ENCODE measurements at places on chromosomes 12 and 14.

DNA sequence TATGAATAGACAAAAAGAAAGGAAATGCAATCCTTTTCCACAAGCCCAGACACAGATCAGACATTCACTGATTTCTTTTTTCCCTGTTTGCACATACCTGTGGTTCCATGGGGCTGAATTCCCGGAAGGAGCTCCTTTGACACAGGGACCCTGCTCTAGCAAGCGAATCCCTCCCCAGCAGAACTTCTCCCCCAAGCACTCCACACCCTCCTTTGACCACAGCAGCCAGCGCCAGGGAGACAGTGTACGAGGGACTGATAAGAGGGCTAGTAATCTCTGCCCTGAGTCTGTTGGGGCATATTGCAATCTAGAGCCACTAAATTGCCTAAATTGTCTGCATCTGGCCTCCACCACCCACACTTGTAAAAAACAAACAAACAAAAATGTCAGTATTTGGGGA is 83.4 kb upstream of the NTF3 start:
- no peak for DNase-seq

GRCh38 chr12:125491553-125491952 is 426.3 kb downstream of the AACS start:
- no peak for DNase-seq

DNA sequence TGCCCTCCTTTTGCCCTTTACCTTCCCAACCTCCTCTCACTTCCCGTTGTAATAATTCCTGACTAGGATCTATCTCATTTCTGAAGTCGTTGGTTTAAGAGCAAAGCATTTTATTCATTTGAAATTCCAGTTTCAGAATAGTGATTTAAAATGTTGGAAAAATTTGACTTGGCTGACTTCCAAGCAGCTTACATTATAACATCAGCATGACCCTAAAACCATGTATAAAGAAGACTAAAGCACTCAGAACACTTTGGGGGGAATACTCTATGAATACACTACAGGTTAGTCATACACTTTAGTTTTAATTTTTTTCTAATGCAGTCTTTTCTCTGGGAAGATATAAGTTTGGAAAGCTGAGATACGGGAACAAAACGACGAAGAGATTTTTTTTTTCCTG is 161.1 kb downstream of the BTG1 start:
- no peak for DNase-seq

- no peak for DNase-seq
Observed at GRCh38 chr12:10279937-10280336, 27.7 kb upstream of the KLRD1 start.

DNA sequence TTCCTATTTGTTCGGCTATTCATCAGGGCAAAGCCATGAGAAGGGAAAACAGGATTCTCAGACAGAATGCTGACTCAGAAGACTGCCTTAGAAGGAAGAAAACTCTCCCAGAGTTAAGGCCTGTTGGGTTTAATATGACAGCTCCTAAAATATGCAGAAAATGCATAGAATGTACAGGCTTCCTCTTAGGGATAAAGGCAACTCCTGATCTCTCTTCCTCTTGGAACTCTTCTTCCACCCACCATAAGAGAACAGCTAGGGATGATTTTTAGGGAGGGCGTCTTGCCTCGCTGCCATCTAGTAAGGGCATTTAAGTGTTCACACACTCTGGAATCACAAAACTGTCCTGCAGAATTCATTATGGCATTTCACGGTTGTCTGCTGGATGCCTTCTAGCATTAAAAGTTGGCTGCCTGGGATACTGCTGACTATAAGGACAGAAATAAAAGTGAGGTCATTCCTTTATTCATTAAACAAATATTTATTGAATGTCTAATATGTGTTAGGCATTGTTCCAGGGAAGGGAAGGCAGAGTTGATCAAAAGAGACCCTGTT is 73.7 kb downstream of the DCAF5 start:
- DNase-seq = peak; percentile 63

GRCh38 chr12:1122786-1123185 is 131.8 kb downstream of the ERC1 start:
- no peak for DNase-seq

- no peak for DNase-seq
Observed at GRCh38 chr14:56806760-56807159, 3.5 kb downstream of the OTX2 start.

DNA sequence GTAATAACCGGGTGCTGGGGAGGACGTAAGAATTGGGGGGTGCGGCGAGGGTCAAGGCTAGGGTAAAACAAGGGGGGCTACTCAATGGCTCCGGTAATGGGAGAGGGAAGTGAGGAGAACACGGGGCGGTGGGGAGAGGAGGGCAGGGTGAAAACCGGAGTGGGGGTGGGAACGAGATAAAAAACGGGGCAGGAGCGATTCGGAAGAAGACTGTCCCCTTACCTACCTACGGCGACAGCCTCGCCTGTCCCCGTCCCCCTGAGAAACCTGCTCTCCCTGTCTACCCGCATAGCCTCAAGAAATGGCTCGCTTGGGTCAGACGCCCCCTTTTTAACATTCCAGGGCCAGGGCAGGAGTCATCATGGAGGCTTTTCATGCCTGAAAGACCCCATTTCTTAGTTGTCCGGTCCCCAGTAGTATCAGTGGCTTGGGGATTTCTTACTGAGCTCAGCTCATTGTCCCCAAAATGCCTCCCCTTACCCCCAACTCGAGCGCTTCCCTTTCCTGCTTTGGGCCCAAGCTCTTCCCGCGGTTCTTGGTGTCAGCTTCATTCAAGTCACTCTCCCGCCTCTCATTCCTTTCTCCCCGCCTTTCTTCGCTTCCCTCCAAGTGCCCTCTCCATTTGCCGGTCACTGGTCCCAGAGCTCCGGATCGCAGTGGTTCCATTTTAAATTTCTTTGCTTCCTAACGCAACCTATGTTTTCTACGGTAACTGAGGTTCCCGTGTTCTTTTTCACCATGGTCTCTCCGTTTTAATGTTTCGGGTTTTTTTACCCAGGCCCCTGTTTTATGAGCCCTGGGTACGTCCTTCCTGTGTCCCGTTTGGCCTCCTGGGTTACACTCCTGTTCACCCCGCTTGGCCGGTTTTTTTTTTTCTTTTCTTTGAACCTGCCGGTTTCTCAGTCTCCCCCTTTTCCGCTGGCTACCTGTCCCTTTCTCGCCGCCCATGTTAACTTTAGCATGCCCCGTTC is 1.2 kb upstream of the WSB2 start:
- peak; percentile 80 for DNase-seq

DNA sequence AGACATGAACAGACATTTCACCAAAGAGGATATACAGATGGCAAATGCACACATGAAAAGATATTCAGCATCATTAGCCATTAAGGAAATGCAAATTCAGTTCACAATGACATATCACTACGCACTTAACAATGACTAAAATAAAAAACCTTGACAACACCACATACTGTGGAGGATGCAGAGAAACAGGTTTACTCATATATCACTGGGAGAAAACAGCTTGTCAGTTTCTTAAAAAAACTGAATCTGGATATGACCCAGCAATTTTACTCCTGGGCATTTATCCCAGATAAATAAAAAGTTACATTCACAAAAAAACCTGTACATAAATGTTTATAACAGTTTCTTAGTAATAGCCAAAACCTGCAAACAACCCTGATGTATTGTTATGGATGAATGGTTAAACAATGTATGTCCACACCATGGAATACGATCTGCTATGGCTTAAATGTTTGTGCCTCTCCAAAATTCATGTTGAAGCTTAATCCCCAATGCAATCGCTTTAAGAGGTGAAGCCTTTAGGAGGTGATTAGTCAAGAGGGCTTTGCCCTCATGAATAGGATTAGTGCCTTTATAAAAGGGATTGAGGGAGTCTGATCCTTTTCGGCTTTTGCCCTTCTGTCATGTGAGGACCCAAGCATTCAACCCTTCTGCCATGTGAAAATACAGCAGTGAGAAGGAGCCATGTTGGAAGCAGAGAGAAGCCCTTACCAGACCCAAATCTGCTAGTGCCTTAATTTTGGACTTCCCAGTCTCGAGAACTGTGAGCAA is 36.0 kb upstream of the PPP4R3A start:
- no peak for DNase-seq

- peak; percentile 72 for DNase-seq
Observed at GRCh38 chr12:63151623-63152320, 771 bp upstream of the AVPR1A start.

DNA sequence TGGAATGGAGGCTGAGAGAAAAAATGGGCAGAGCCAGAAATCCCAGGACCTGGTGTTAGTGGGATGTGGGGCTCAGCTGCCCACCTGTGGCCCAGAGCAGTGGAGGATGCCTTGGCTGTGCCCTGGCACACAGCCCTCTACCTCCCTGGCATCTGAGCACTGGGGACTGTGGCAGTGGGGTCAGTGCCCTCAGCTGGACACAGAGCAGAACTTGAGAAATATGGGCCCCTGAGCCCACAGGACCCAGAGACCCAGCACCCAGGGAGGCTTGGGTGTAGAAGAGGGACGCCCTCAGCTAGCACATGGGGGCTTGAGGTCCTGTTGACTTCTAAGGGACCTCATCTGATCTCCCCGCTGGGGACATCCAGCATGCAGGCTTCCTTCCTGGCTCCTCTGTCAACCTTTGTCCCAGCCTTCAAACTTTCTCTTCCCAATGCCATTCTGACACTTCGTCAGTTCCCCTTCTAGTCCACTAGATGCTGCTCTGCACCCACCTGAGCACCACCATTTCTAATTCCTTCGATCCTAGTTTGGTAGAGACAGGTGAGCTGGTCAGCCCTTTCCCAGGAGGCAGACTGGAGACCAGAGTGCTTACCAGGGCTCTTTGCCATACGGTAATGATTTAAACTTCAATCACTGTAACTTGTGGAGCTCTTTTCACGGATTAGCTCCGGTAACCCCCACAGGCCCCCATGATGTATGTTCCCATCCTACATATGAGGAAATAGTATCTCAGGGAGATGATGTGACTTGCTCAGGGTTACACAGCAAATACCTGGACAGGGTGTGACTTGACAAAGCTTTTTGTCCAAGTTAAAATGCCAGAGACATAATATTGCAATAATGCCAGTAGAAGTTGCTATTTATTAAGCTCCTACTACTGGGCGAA is 143.7 kb downstream of the ASCL4 start:
- peak; percentile 37 for DNase-seq

DNA sequence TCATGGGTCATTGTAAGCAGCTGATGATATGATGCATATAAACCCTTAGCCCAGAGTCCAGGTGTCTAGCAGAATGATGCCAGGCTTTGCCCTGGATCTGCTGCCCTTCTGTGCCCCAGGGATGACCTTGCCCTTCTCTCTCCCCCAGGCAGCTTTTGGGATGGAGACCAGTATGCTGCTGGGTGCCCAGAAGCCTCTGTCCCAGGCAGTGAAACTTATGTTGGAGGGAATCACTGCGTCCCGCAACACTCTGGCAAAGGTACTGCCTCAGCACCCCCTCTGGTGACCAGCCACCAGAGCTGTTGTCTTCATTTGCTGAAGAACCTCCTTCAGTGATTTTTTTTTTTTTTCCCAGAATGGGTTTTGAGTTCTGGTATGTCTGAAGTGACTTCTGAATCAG is 23.3 kb downstream of the CYP46A1 start:
- peak; percentile 2 for DNase-seq

- no peak for DNase-seq
Observed at GRCh38 chr14:66944872-66945271, 244.4 kb upstream of the GARIN2 start.

GRCh38 chr14:96597680-96598079 is 95.5 kb downstream of the PAPOLA start:
- no peak for DNase-seq

DNA sequence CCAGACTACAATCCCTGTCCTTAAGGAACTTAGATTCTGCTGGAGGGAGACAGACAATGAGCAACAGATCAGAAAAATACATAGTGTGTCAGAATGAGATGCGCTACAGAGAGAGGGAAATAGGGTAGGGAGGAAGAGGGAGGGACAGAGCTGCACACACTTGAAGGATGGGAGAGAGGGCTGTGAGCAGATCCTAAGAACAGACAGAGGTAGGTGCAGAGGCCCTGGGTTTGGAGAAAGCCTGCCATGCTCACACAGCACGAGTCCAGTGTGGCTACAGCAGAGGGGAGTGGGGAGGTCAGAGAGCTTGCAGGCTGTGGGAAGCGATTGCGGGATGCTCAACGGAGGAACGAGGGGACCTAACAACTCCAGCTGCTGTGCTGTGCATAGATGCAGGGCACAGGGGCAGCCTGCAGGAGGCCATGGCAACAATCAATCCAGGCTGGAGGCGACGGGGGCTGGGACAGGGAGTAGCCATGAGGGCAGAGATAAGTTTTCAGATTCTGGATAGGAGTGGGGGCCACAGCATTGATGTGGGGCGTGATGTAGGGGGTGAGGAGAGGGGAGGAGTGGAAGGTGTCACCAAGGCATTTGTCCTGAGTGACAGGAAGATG is 20.7 kb downstream of the FAIM2 start:
- DNase-seq = no peak

GRCh38 chr14:30621354-30621939 is 672 bp upstream of the SCFD1 start:
- DNase-seq = peak; percentile 25

DNA sequence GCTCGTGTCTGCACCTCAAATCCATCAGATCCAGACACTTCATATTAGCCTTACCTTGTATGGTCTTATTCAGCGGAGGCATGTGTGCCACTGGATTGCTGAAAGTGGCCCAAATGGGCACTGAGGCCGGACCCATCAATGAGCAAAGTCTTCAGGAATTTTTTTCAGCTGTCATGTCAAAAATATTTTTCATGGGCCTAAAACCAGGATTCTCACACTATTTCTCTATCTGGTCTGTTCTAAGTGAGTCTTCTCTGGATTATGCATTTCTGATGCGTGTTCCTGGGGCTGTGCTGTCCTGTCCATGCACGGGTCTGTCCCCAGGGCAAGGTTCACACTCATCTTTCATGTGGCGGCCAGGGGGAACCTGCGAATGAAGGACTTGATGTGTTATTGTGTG is 94.6 kb downstream of the KCNA5 start:
- DNase-seq = peak; percentile 62

- no peak for DNase-seq
Observed at GRCh38 chr14:68199554-68200151, 380.1 kb downstream of the RAD51B start.

- DNase-seq = peak; percentile 87
Observed at GRCh38 chr14:23306412-23307145, at the start of gene BCL2L2. Gene BCL2L2, plus strand, starts transcription at chr14:23306833. Its CDS starts 935 bp downstream, at chr14:23307768.

GRCh38 chr12:48601013-48601756 is 31.3 kb upstream of the LALBA start:
- peak; percentile 33 for DNase-seq

GRCh38 chr12:81010641-81011040 is 67.2 kb upstream of the ACSS3 start:
- DNase-seq = no peak

DNA sequence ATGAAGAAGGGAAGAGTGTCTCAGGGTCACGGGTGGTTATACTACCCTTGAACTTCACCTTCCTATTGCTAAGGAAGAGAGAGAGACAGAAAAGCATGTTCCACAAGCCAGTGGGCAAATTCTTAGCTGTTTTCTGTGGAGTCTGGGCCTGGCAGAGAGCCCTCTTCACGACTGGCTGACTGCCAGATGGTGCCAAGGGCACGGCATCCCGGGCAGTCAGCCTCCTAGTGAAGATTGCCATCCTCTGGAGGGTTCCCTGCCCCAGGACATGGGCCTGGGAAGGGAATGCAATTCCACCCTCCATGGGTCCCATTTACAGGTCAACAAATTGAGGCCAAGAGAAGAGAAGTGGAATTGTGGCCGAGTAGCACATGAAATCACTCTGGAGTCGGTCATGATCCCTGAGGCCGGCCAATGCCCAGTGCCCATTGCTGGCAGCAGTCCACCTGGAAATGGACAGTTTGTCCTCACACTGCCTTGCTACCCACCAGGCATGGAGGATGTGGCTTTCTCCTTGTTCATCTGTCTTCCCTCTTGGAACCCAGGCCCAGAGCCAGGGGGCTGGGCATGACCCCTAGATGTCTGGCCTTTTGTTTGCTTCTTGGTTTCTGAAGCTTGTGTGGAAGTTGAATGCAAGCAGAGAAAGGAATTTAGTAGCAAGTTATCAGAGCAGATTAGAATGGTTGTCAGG is 9.9 kb downstream of the TUNAR start:
- no peak for DNase-seq

Measured in AG20443 (cell line).